Fibroblast of upper back skin (primary cell): ENCODE measurements at places on chromosomes 12 and 14.

DNA sequence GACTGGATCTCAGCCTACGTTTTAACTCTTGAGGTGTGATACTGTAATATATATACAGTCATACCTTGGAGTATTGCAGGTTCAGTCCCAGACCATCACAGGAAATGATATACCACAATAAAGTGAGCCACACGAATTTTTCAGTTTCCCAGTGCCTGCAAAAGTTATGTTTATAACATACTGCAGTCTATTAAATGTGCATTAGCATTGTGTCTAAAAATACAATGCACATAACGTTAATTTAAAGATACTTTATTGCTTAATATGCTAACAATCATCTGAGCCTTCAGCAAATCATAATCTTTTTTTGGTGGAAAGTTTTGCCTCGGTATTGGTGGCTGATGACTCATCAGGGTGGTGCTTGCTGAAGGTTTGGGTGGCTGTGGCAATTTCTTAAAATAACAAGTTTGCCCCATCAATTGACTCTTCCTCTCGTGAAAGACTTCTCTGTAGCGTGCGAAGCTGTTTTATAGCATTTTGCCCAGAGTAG lies 18.9 kb downstream of the PYROXD1 start:
- no peak for DNase-seq

- no peak for DNase-seq
Measured at GRCh38 chr14:81523616-81524015, 10.0 kb downstream of the SEL1L start.

DNA sequence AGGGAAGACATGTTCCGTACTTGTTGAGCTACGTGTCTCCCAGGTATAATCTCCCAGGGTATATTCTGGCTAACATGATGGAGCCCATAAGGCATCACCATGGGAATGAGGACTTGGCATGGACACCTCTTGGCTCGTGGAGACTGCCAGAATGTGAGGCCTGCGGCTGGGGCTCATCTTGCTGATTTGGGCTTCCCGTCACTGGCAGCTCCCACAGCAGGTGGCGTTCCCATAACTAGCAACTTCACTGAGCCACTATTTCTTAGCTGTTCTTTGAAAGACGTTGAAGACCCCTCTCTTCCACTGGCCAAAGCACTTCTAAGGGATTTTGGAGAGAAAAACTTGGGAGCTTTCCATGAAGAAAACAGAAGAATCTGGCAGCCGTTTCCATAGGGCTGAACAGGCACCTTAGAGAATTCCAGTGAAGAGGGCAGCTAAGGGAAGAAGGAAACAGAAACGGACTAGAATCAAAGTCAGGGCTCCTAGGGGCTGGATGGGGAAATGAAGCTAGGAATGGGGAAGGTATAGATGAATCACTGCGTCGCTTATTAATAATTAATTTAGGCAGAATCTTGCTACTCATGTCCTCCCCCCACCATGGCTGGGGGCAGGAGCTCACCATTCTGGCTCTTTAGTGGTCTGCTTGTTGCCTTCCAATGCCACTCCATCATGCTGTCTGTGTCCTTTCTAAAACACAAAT lies 39.7 kb upstream of the FOS start:
- no peak for DNase-seq

- no peak for DNase-seq
Measured at GRCh38 chr14:104211215-104211614, 72.8 kb downstream of the KIF26A start.

GRCh38 chr14:69537900-69538299 lies 36.8 kb downstream of the CCDC177 start:
- no peak for DNase-seq

DNA sequence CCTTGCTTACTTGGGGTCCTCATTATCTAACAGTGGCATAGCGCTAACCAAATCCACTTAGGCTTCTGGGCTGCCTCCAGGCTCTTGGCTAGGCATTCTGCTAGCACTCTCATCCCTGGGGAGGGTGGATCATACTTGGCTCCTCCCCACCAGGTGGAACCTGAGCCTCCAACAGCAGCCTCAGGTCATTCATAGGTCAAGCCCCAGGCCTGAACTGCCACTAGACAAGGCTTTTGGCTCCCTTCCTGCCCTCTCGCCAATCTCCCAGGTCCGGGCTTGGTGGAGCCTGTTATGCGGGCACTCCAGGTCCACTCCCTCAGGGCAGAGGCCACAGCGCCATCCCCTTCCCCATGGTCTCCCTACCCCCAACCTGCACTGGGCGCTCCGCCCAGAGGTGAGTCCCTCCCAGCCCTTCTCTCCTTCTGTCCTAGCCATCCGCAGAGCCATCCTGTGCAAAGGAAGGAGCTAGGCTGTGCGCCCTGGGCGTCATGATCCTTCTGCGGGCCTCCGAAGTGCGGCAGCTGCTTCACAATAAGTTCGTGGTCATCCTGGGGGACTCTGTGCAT lies 154.9 kb upstream of the AMIGO2 start:
- no peak for DNase-seq

DNA sequence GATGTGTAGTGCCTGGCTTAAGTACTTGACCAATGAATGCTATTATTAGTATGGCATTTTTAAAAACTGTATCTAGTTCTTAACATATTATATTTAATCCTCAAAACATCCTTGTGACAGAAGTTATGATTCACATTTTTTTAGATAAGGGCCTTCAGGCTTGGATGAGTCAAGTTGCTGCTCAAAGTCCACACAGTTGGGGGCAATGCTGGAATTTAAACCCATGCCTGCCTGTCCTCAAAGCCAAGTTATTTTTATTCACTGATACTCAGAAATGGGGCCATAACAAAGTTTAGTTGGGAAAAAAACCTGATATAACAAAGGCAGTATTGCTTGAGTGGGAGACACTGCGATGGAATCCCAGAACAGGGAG lies 50.6 kb downstream of the RFX4 start:
- peak; percentile 41 for DNase-seq

DNA sequence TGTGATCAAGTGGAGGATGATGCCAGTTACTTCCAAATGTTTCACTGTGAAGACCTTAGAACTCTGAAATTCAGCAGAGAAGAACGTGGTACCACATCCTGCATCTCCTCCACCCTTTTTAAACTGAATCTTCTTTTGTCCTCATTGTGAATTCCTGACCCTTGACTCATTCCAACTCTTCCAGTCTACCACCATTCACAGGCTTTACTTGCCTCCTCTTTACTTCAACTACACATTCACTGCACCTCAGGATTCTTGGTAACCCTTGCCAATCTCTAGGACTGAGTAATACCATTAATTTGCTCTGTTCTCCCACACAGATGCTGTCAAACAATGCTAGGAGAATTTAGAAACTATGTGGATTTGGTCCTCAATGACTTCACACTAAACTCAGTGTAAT lies 37.3 kb downstream of the PPP1R12A start:
- DNase-seq: peak; percentile 98

DNA sequence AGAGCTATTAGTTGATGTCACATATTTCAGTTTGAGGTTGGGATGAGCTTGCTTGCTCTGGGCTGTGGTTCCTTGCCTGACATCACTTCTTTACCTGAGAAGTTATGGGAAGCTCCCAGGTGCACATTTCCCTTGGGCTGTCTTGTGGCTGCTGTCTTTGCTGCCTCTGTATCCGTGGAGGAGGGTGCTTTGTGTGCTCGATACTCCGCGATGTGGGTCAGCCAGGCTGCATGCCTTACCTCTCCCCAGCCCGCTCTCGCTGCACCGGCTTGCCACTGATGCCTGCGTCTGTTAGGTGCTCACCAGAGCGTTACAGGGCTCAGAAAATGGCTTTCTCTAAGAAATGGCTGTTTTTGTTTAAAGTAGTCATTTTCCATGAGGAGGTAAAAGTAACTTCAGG lies 19.6 kb downstream of the PELI2 start:
- no peak for DNase-seq

DNA sequence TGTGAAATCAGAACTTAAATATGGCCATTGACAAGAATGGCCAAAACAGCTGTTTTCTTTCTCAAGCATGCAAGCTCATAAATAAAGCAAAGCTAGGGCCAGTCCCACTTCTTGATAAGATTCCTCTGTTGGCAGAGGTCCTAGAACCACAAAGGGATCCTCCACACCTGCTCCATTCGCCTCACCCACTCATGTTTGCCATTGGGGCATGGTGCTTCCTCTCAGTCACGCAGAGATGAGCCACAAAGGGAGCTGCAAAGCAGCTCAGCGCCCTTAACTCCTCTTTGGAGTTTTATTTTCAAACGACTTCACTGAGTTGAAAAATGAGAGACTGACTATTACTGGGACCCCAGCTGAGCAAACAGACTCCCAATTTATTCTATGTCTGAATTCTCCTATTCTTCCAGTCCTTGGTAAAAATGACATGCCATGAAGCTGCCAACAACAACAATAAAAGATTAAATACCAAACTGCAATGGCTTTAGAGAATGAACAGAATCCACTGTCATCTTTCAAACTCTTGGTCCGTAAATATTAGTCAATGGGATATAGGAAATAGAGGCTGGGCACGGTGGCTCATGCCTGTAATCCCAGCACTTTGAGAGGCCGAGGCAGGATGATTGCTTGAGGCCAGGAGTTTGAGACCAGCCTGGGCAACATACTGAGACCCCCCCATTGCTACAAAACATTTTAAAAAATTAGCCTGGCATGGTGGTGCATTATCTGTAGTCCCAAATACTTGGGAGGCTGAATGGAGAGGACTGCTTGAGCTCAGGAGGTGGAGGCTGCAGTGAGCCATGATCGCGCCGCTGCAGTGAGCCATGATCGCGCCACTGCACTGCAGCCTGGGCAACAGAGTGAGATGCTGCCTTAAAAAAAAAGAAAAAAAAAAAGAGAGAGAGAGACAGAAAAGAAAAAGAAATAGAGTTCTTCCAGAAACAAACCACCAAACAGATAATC lies 16.4 kb downstream of the MANSC1 start:
- DNase-seq: peak; percentile 71

DNA sequence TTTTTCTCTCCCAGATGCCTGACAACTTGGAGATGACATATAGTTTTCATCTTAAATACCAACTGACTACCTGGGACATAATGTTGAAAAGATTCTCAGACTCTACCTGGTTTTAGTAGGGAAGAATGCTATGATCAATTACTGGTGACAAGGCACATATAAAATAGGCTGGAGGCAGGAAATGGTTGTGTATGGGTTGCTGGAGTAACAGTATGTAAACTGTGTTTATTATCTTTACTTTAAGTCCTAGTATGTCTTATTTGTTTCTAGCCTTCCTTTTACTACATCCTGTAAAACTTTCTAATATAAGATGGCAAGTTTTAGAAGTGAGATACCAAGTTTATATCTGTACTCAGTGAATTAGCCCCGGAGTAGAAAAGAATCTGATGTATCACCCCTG lies 98.1 kb downstream of the NUBPL start:
- no peak for DNase-seq

- DNase-seq: no peak
Measured at GRCh38 chr12:12874029-12874428, 17.3 kb upstream of the GPRC5A start.

- DNase-seq: no peak
Measured at GRCh38 chr12:127373559-127373958, 893.4 kb upstream of the TMEM132C start.

DNA sequence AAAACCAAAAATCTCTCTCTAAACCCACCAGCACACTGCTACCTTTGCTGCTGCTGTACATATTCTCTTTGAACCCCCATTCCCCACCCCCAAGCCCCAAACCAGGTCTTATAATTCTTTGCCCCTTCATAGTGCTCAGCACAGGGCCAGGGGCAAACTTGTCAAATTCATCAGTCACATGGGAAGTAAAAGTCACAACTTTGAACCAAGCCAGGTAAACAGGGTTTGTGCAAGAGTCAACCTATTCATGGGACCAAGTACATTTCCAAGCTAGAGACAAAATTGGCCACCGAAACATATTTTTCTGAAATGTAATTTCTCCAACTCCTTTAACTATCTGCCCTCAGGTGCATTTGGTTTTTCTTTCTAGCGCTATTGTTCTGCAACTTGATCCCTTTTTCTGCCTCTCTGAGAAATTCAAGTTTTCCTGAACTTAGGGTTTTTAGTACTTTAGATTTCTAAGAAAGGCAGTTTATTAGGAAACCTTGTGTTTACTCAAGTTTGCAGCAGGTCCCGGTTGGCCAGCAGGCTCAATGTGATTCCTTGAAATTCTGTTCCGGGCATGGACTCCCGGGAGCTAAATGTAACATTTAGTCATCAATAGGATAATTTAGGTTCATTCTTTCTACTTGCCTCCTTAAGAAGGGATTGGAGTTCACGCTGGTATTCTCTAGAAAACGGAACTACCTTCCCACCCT lies 230.5 kb downstream of the EFCAB11 start:
- peak; percentile 44 for DNase-seq

GRCh38 chr14:56887216-56887615 lies 76.9 kb upstream of the OTX2 start:
- no peak for DNase-seq

DNA sequence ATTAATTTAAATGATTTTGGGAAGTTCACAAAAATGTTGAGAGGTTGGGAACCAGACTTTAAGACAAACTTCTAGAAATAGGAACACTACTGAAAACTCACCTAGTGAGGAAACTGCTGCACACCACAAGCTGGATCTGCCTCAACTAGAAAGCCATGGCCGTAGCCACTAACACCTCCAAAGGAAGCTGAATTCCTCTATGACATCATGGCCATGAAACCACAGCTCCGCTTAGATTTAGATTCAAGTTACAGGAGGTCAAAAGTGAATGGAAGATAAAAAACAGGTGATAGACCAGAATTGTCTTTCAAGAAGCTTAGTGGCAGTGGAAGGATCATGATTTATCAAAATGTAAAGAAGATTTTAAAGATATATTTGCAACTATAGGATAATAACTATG lies 208.8 kb upstream of the ALG10 start:
- DNase-seq: no peak

DNA sequence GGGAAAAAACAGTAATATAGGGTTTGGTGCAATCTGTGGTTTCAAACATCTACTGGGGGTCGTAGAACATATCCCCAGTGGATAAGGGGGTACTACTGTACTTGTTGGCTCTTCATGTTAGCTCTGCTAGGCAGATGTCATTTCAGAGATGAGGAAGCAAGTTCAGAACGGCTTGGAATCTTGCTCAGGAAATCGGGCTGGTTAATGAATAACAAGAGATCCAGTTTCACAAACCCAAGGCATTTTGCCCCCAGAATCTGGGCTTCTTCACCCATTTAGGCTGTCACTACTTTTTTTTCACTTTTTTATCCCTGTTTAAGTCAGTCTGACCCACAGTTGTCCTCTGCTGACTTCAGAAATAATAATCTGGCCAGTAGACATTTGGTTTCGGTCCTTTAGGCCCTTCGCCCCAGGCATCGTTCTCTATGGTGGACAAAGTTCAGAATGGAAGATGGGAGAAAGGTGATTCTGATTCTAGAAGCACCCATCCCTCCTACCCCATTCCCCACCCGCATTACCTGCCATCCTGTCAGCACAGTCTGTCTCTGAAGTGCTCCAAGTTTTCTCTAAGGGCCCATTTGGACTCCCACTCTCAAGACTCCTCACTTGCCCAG lies 4.5 kb downstream of the SUOX start:
- DNase-seq: no peak

DNA sequence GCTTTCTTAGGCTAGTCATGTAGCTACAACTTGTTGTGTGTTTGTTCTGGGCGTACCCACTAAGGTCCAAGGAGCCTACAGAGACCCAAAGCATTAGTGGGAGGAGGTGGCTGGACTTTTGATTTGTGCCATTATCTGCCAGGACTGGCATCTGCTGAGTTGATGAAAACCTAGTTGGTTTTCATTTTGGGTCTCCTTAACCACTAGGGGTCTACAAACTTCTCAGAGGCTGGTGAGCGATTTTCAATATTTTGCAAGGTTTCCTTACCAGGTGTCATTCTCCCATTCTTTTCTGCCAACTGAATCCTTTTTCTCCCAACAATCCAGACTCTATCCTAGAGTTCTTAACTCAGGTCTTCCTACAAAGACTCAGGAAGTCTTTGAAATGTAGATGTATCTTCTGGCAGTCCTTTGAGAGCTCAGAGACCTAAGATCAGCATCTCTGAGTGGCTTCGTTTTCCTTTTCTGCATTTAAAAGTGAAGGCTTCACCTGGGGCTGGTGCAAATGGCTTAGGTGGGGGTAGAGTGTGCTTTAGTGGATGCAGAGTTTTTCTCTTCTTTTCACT lies 150.0 kb upstream of the RMST start:
- DNase-seq: no peak
